Stimulated activated CD8-positive, alpha-beta memory T cell treated with anti-CD3 and anti-CD28 coated beads, Interleukin-4, amount 100 ng/mL, for 1 hour (primary cell): ENCODE measurements at places on chromosomes 12 and 14.

DNA sequence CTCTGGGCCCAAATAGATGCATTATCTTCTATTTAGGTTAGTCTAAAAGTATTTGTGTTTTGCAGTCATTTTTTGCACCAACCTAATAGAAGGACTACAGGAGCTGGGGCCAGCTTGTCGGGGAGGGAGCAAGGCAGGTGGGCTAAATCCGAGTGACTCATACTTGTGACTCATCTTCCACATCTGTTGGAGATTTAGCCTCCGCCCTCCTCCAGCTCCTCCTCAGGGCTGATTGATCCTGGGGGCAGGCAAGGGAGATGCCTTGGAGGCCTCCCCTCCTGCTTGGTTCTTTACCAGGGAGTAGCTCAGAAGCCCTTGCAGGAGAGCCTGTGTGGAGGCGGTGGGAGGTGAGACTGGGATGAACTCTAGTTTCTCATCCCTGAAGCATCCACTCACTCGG is 27.9 kb downstream of the RHOF start:
- no peak for DNase-seq

DNA sequence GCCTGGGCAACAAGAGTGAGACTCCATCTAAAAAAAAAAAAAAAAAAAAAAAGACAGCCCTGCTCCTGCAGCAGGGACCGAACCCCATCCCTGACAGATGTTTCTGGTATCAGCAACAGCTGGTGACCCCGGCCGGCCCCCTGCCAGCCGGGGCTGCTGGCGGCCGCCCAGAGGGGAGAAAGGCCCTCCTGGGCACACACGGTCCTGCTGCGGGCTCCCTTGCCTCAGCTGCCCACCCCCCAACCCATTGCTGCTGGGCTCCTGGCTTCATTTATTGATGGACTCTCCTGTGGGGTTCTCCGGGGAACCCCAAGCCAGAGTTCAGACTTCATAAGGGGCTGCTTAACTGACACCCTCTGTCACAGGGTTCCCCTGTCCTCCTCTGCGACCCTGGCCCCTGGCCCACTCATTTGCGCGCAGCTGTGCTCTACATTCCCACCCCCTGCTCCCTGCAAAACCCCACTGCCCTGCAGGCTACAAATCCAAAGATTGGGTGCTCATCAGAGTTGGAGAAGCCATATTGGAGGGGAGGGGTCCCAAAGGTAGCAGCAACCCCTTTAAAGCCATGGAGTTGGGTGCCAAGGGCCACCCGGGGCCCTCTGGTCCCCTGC is 103.6 kb upstream of the RTL1 start:
- DNase-seq: no peak

DNA sequence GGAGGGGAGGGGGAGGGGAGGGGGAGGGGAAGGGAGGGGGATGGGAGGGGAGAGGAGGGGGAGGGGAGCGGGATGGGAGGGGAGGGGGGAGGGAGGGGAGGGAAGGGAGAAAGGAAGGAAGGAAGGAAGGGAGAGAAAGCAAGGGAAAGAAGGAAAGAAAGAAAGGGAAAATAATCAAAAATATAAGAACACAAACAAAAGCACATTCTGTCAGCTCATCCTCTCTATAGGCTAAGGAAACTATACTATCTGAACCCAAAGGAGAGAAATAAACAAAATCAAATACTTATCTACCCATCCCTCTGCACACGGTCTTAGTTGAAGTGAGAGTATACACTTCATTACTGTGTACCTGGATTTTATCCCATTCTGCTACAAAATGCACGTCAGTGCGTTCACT is 26.9 kb downstream of the MANSC1 start:
- DNase-seq: no peak

GRCh38 chr12:42118136-42118879 is 26.4 kb downstream of the GXYLT1 start:
- no peak for DNase-seq

- DNase-seq: no peak
These were observed 147.9 kb downstream of the PPM1H start for GRCh38 chr12:62787023-62787422.

- no peak for DNase-seq
These were observed 21.1 kb downstream of the PPP1CC start for GRCh38 chr12:110721570-110721969.

GRCh38 chr14:55505846-55506245 is 65.4 kb upstream of the TBPL2 start:
- DNase-seq: no peak

DNA sequence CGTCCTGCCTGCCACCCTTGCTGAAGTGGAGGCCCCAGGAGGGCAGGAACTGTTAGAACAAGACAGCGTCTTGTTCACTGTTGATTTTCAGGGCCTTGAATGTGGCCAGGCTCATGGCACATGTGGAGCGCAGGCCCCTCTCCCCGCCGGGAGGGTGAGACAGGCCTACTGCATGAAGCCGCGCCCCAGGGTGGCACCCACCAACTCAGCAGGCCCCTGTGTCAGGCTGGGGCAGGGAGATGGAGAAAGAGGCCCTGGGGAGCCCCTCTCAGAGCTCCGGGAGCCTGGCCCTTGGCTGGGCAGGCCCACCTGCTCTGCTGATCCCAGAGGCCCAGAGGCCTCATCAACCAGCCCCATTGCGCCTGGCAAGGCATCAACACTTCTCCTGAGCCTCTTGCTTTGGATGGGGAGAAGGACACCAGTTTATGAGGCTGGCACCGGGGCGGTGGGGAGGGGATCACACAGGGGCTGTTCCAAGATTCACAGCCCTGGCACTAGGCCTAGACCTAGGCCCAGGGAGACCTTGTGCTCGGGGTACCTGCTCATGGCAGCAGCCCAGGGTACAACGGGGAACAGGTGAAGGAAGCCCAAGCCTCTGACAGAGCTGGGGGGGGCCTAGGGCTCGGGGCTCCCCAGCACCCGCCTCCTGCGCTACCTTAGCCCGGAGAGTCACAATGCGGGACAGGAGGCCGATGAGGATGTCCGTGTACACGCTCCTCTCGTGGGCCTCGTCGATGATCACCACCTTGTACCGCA is 18.1 kb downstream of the DHX37 start:
- no peak for DNase-seq

DNA sequence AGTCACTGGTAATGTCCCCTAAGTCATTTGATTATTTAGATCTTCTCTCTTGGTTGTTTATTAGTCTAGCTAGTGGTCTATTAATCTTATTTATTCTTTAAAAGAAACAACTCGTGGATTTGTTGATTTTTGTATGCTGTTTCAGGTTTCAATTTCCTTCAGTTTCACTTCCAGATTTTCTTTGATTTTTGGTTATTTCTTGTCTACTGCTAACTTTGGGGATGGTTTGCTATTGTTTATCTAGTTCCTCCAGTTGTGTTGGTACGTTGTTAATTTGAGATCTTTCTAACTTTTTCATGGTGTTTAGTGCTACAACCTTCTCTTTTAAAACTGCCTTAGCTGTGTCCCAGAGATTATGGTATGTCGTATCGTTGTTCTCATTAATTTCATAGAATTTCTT is 18.5 kb upstream of the CD69 start:
- no peak for DNase-seq

GRCh38 chr12:94173660-94174265 is 25.4 kb downstream of the PLXNC1 start:
- DNase-seq: no peak

DNA sequence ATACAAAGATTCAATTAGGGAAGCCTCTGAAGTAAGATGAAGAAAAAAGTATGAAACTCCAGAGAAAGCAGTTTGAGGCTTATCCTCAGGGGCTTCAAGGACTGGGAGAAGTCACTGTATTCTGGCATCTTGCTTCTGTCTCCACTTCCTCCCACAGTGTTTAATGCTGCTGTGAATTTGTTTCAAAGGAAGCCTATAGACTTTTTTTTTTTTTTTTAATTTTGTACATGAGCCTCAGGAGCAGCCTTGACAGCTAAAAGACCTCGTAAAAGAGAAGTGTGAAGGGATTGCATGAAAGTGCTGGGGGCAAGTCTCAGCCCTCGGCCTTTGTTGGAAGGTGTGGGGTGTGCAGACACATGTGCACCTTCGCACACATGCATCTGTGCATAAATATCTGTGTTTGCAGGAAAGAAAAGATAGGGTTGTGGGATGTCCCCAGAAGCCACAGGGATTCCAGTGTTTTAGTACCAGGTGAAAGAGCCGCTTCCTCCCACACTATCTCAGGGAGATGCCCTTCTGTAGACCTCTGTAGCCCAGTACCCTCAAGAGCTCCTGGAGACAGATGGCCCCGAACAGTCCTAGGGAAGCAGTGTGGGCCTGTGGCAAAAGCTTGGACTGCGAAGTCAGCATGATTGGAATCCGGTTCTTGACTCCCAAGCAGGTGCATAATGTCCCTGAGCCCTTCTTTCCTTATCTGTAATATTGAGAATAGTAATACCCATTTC is 193.5 kb upstream of the BCL2L14 start:
- no peak for DNase-seq

DNA sequence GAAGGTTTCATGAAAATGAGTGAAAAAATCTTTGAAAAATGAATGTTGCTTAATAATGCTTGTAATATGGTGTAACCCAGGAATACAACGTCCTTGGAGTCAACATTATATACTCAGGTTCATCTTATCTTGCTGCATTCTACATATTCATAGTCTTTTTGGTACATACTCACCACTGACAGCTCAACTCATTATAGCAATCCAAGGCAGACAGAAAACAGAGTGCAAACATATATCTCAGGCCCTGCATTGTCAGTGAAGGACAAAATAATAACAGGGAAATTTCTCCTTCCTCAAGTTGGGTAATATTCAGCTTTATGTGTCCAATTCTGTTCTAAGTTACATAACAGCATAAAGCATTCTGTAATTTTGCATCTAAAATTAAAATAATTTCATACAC is 1353.0 kb upstream of the SEL1L start:
- no peak for DNase-seq

GRCh38 chr14:60206837-60207533 is 41.8 kb upstream of the DHRS7 start:
- DNase-seq: no peak

GRCh38 chr14:94600148-94600545 is 12.0 kb upstream of the SERPINA3 start:
- DNase-seq: no peak

GRCh38 chr12:25712169-25712568 is 159.1 kb upstream of the LMNTD1 start:
- DNase-seq: no peak

GRCh38 chr14:59768855-59769375 is 101.7 kb downstream of the RTN1 start:
- DNase-seq: no peak
